ENCODE measurements at places on chromosomes 4 and X. TPM values are rescaled to one million over a fixed set of nuclear protein-coding genes. Genes with fewer than 3 reads are reported as not detected.

The ANXA10 gene
- total RNA-seq = not detected

The ETDB gene
- total RNA-seq = not detected

The NLGN4X gene
- under 0.01 TPM for total RNA-seq

The GAB1 gene
- total RNA-seq = 6.3 TPM

The NHS gene
- 0.31 TPM for total RNA-seq

The SAGE1 gene
- not detected for total RNA-seq

The RBM3 gene
- 377 TPM for total RNA-seq

The FAM200B gene
- total RNA-seq = 30.1 TPM

The CT45A3 gene
- total RNA-seq = not detected

The TLR10 gene
- total RNA-seq = 2.5 TPM

The AGTR2 gene
- total RNA-seq = not detected

The FHIP1A gene
- total RNA-seq = 2.8 TPM

The DMD gene
- total RNA-seq = 2.4 TPM

The PLP1 gene
- total RNA-seq = not detected

The SLC10A4 gene
- not detected for total RNA-seq

The OPHN1 gene
- total RNA-seq = 2.0 TPM

The FAM47E gene
- total RNA-seq = 0.21 TPM

The TMSB15C gene
- 3.9 TPM for total RNA-seq

The USP17L24 gene
- not detected for total RNA-seq

The C4orf50 gene
- 0.21 TPM for total RNA-seq

The TMPRSS11D gene
- not detected for total RNA-seq

The SCML2 gene
- 0.63 TPM for total RNA-seq

The PNMA5 gene
- total RNA-seq = not detected

The COX7B2 gene
- not detected for total RNA-seq

The RAB9B gene
- total RNA-seq = under 0.01 TPM

The PPP4R3C gene
- total RNA-seq = 0.10 TPM

The PDE6B gene
- 10.4 TPM for total RNA-seq

The CT47C1 gene
- not detected for total RNA-seq

The ENPEP gene
- 0.73 TPM for total RNA-seq

The XAGE5 gene
- not detected for total RNA-seq

The GPAT3 gene
- 10.1 TPM for total RNA-seq

The EVC gene
- total RNA-seq = 0.52 TPM

The HS6ST2 gene
- total RNA-seq = not detected

The RXFP1 gene
- not detected for total RNA-seq

The ZMAT1 gene
- 10.2 TPM for total RNA-seq

The TRPC3 gene
- 0.31 TPM for total RNA-seq

The SLIT2 gene
- total RNA-seq = not detected

The GABRG1 gene
- not detected for total RNA-seq

The HAND2 gene
- not detected for total RNA-seq

The F9 gene
- not detected for total RNA-seq

The DNAAF6 gene
- total RNA-seq = 0.10 TPM

The CRMP1 gene
- not detected for total RNA-seq

The BMX gene
- total RNA-seq = 0.10 TPM

The CCKAR gene
- total RNA-seq = not detected

The HS3ST1 gene
- 0.10 TPM for total RNA-seq

The FHDC1 gene
- under 0.01 TPM for total RNA-seq

The TREX2 gene
- 1.2 TPM for total RNA-seq

The MAGEA9B gene
- total RNA-seq = not detected

The ZCCHC12 gene
- not detected for total RNA-seq

The KLHL4 gene
- total RNA-seq = not detected

The UCP1 gene
- not detected for total RNA-seq

The ERAS gene
- total RNA-seq = not detected

The GC gene
- total RNA-seq = not detected
